ENCODE measurements at places on chromosomes 3 and 15.

GRCh38 chr3:132690040-132690439 is 29.9 kb downstream of the UBA5 start:
- no peak for DNase-seq

DNA sequence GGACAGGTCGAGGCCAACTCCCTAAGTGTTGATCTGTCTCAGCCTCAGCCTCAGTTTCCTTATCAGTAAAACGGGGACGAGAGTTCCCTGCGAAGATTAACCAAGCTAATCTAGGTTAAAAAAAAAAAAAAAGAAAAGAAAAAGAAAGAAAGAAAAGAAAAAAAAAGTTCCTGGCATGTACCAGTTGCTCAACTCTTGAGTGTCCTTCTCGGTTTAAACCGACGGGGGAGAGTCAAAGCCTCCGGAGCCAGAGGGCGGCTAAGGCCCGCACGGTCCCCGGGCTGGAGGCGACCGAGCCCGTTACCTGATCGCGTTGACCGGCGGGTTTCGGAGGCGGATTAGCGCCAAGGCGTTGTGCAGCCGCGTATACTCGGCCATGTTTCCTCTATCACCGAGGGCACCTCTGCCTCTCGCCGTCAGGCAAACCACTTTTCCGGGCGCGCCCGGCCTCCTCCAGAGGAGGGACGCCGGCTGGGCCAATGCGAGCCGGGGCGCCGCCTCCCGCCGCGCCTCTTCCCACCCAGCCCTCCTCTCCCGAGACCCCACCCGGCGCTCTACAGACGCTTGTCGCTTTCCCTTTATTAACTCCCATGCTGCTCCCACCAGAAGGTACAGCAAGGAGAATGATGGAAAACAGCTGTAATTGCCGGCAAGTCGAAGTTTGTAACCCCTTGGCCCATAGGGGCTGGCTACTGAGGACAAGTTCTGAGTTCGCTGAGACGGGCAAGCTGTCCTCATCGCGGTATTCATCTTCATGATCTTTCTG is at the start of gene EHHADH:
Gene EHHADH (minus strand): TSS at position 405 of the 766 bp plus-strand sequence. CDS start 27 bp downstream, at position 378.
- DNase-seq: peak; percentile 57

DNA sequence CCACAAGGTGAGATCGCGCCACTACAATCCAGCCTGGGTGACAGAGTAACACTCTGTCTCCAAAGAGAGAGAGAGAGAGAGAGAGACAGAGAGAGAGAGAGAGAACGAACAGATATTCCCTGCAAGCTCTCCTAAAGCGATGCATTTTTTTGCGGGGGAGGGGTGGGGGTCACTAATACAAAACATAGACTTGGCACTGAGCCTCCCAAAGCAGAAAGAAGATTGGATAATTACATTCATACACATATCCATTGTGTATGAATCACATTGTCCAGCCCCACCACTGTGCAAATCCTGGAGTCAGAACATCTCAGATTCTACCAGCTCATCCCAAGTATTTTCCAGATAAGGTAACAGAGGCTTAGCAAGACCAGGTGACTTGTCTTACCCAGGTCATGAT is 459.9 kb downstream of the MAGI1 start:
- DNase-seq: no peak

- DNase-seq: peak; percentile 23
These were observed 21.7 kb upstream of the FMN1 start for GRCh38 chr15:33215941-33216872.

- DNase-seq: no peak
These were observed 95.3 kb downstream of the ITPR1 start for GRCh38 chr3:4588466-4588865.

DNA sequence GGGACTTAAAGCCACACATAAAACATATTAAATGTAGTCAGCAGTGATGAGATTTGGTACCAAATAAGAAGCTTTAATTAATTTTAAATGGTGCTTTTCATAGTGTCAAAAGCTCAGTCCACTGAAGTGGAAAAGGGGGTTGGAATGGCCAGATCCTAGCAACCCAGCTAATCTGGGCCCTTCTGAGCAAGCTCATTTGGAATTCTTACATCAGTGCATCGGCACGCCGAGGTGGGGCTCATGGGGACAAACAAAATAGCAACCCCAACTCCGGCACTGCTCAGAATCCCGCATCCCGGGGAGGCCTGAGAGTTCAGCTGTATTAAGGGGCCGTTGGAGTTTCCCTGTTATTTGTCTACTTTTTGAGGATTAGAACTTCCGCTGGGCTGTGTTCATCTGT is 526.4 kb downstream of the SOX2 start:
- no peak for DNase-seq

- DNase-seq: no peak
These were observed 70.1 kb downstream of the HCN4 start for GRCh38 chr15:73298522-73299245.

- DNase-seq: no peak
These were observed 562.8 kb downstream of the NR2F2 start for GRCh38 chr15:96893159-96893906.

GRCh38 chr3:58352626-58353025 is 19.9 kb downstream of the PXK start:
- no peak for DNase-seq
